AG04450 (cell line): ENCODE measurements at places on chromosomes 1 and 21.

DNA sequence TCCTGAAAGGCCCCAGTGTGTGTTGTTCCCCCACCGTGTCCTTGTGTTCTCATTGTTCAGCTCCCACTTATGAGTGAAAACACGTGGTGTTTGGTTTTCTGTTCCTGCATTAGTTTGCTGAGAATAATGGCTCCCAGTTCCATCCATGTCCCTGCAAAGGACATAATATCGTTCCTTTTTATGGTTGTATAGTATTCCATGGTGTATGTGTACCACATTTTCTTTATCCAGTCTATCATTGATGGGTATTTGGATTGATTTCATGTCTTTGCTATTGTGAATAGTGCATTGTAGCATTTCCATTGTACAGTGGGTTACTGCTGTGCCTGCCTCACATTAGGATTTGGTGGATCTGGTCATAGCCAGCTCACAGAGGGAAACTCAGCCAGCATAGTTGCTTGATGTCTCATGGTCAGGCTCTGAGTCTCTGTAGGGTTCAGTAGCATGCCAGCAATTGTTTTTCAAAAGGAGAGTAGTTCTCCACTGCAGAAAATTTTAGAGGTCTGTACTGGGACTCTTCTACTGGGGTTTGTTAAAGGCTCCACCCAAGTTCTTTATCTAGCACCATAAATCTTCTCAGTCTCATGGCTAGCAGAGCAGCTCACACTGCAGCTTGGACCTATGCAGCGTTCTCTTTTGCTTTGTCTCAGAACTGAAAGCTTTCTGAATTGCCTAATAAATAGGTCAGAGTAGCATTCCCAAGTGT is 41.0 kb downstream of the RUNX3 start:
- DNase-seq: no peak

DNA sequence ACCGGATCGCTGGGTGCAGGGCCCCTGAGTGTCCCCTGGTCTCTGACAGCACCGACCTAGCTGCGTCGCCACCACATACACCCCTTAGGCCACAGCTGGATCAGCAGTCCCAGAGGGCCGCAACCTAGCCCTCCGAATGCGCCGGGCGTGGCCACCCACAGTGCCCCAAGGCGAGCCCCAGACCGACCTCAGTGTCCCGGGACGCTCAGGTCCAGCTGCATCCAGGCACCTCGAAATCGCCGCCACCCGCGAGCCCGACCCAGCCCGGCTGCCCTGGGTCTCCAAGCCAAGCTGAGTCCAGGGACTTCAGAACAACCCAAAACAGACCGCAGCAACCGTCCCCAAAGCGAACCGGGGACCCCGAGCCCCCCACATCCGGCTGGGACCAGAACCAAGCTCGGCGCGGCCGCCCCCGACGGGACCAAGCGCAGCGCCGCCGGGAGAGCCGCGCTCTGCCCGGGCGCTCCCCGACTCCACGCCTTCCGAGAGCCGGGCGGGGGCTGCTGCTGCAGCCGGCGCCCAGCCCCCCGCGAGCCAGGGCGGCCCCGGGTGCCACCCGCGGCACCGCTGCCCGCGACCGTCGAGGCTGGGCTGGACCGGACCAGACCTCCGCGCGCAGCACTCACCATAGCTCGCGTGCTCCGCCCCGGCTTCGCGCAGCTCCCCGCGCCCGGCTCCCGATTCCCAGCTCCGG is 54.6 kb upstream of the ECE1 start:
- DNase-seq: no peak

- DNase-seq: no peak
Observed at GRCh38 chr1:228190778-228191177, 17.1 kb upstream of the OBSCN start.

DNA sequence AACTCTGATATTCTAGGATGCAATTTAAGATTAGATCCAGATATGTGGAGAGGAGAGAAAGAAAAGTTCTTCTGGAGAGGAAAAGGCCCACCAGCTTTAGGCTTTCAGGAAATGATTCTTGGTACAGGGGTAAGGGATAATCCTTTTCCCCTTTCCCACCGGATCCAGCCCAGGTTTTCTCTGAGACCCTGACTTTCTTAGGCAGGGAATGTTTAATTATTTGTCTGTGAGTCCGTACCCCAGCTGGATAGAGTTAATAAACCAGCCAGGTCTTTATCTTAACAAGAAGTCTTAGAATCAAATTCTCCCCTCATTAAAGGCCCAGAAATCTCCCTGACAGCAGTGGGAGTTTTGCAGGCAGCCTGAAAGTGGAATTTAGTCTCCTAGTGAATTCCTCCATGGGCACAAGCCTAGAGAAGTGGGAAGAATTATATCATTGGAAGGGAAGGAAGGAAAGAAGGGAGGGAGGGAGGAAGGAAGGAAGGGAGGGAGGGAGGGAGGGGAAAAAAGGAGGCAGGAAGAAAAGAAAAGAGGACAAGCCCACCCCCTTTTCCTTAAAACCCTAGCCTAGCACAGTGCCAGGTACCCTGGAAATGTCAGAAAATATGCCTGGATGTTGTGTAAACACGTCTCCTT is 189.0 kb downstream of the PLPP3 start:
- DNase-seq: peak; percentile 37

DNA sequence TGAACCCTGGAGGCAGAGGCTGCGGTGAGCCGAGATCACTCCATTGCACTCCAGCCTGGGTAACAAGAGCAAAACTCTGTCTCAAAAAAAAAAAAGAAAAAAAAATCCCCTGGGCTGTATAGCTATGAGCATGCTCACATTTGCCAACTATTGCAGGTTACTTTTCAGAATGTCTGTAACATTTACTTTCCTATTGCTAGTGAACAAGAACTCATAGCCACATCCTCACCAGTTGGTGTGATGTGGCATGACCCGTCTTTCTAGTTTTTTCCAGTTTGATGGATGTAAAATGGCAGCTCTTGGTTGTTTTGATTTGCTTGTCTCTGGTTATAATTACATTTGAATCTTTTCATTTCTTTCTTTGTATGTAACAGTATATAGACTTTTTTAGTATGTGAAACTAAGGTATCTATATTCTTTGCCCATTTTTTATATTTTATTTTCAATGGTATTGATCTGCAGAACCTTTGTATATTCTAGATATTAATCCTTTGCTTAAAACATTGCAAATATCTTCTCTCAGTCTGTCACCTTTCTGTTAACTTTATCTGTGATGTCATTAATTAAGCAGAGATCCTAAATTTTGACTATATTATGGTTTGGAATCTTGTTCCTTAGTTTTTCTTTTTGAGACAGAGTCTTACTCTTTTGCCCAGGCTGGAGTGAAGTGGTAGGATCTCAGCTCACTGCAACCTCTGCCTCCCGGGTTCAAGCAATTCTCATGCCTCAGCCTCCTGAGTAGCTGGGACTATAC is 11.6 kb downstream of the MED18 start:
- DNase-seq: no peak

- DNase-seq: no peak
Observed at GRCh38 chr1:205287076-205287475, 34.5 kb downstream of the NUAK2 start.

- no peak for DNase-seq
Observed at GRCh38 chr1:52534928-52535764, 17.7 kb downstream of the TUT4 start.

- no peak for DNase-seq
Observed at GRCh38 chr1:18597160-18598042, 33.2 kb upstream of the PAX7 start.

DNA sequence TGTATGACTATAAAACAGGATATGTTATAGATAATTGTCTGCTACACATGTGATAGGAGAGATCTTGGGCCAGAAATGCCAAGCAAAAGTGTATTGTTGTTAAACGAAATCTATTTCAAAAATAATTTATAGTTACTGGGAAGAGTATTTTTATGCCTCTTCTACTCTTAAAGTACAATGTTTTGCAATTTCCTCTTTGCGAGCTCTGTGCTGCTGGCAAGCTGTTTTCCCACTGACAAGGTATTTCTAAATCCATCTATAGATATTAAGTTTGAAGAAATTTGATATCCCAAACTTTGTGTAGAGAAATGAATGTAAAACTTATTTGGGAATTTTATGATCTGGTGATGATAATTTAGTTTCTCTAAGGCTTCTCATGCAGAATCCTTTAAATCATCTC is 63.3 kb upstream of the PTGFR start:
- no peak for DNase-seq

DNA sequence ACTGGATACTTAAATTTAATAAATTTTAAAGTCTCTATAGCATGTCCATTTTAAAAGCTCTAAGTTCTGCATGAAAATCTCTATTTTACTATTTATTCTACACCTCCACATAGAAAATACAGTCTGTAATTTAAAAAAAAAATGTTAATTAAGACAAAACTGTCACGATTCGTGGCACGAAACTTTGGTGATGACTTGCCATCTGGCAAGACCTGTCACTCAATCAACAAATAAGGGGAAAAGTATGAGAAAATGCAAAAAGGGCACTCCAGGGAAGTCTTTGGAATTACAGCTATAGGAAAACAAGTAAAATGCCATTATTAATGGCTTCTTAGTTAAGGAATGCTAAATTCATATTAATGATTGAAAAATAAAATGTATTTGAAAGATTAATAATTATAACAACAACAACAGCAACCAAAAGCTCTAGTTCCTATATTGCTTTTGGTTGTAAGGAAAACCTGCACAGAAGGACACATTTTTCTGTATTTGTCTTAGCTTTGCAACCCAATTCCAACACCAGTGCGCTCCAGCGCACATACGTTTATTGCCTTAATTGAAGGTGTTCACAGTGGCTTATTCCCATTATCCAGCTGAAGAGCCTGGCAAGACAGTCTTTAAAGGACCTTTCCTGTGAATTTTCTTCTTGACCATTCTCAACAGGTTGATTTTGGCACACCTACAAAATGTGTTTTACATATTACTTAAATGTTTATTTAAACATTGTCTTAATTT is 107.8 kb downstream of the PLPPR5 start:
- no peak for DNase-seq

GRCh38 chr21:35162831-35163230 is 113.7 kb upstream of the RUNX1 start:
- no peak for DNase-seq

- no peak for DNase-seq
Observed at GRCh38 chr1:101165532-101165931, 71.3 kb upstream of the S1PR1 start.

DNA sequence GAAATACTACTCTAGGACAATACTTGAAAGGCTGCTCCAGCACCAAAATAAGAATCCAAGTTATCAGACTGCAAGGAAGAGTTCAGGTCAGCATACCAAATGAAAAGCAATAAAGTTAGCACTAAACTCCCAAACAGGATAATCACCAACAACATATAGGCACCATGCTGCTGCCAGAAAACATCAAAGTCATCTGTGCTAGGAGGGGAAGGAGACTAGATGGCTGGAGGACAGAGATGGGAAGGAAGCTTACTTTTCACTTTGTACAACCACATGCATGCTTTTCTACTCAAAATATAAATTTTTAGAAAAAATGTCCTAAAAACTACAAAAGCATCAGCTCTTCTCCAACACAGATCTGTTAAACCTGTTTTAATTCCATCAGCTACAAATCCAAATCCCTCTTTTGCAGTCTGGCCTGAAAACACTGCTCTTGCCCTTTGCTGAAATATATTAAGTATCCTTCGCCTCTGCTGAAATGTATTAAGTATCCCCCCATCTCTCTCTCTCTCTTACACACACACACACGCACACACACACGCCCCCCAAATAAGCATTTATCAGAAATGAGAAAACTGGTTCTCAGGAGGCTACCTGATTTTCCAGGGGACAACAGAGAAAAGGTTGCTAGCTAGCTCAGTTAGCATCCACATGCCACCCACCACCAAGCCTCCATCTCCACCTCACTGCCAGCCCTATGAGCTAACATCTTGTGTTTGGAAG is 1.5 kb downstream of the GATAD2B start:
- DNase-seq: no peak

- DNase-seq: no peak
Observed at GRCh38 chr21:25494804-25495203, 112.5 kb downstream of the MRPL39 start.

DNA sequence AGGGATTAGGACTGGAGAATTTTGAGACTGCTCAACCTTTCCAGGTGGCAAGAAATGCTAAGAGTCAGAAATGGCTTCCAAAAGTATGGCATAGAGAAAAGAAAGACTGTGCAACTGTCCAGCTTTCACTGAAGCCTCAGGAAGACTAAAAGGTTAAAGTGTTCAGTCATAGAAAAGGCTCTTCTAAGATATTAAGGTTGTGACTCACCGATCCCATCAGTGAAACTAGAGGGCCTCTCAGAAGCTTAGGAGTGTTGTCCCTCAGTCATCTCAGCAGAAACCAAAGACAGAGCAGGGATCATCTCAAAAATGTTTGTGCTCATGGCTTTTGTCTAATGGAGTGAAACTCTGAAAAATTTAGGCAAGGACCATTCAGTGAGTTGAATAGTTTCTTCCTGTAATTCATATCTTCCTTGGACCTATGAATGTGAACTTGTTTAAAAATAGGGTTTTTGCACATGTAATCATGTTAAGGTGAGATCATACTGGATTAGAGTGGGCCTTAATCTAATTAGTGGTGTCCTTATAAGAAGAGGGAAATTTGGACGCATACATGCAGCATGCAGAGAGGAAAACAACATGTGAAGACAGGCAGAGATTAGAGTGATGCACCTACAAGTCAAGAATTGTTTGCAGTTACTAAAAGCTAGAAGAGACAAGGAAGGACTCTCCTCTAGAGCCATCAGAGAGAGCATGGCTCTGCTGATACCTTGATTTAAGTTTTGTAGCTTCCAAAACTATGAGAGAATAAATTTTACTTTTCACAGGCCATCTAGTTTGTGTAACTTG is 71.3 kb downstream of the RPE65 start:
- DNase-seq: no peak

- DNase-seq: no peak
Observed at GRCh38 chr1:233004451-233004850, 54.0 kb downstream of the NTPCR start.

DNA sequence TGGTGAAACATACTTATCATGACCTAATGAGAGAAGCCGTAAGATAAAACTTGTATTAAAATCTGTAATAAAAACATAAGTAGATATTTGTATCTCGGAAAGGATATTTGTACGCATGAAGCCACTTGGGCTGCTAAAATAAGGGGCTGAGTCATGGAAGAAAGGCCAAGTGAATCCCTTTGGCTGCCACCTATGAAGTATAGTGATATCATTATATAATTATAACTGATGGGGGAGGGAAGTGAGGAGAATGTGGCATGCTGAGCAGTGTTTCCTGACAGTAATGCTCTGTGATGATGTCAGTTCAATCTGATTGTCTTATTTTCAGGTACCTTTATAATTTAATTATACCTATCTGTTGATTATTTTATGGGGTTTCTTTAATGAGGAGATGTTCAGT is 13.6 kb downstream of the RWDD3 start:
- no peak for DNase-seq

DNA sequence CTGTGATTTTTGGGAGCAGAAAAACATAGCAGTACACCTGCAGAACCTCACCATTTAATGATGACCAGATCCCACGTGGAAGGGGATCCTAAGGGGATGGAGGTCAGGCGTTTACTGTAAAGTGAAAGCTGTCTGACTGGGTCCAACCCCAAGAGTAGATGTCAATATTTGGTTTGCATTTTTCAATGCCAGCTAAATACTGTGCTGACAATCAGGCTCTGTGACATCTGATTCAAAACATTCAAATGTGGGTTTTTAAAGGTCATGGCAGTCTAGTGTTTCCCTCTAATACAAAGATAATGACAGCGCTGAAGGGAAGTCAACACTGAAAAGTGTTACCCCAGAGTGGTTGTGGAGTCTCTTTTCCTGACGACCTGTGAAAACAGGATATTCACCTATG is 68.1 kb downstream of the SPAG17 start:
- DNase-seq: no peak
